ENCODE measurements at places on chromosomes 7 and 10.

DNA sequence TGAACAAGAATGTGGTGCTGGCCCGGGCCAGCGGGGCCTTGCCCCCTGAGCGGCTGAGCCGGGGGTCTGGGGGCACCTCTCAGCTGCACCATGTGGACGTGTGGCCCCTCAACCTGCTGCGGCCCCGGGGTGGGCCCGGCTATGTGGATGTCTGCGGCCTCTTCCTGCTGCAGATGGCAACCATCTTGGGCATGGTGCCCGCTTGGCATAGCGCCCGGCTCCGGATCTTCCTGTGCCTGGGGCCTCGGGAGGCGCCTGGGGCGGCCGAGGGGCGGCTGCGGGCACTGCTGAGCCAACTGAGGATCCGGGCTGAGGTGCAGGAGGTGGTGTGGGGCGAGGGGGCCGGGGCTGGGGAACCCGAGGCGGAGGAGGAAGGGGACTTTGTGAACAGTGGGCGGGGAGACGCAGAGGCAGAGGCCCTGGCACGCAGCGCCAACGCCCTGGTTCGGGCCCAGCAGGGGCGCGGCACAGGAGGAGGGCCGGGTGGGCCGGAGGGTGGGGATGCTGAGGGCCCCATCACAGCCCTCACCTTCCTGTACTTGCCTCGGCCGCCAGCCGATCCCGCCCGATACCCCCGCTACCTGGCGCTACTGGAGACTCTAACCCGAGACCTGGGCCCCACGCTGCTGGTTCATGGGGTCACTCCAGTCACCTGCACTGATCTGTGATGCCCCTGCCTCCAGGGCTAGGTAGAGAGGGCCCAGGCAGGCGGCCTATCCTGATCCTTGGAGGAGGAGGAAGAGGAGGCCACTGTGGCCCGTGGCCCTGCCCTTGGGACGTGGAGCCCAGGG is 1.1 kb upstream of the TRIP6 start:
- peak; percentile 36 for DNase-seq

GRCh38 chr7:108232076-108232475 is 101.9 kb upstream of the LAMB4 start:
- DNase-seq, result no peak

DNA sequence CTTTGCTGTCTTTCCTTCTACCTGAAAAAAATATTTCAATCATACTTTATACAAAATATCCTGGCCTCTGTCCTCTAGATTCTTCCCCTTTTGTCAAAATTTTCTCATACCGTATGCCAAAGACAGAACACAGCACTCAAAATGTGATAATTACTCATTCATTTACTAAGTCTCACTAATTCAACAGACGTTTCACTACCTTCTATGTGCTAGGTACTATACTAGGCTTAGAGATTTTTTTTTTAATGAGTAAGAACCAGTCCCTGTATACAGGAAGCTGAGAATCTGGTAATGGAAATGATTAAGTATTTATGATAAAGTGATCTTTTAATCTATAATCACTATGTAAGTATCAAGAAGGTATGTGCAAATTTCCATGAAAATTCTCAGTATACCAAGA is 128.0 kb downstream of the ELAPOR2 start:
- no peak for DNase-seq

DNA sequence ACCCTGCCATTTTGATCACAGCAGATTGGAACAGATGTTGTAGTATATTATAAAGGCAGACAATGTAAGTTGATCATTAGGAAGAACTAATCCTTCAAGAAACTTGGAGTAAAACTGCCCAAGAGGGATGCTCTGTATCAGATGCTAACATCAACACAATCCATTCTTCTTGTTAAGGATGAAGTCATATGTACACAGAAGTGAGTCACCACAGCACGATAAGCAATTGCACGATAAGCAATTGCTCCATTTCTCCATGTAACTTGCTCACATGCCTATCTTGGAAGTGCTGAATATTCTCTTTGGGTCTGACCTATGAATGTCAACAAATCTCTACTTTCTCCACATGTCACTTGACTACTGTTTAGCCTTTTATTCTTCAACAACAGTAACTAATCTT is 41.5 kb upstream of the DMTF1 start:
- DNase-seq, result no peak

- no peak for DNase-seq
These were observed 618.4 kb upstream of the NRP1 start for GRCh38 chr10:33952692-33953360.

- DNase-seq, result no peak
These were observed 196.3 kb upstream of the FOXP2 start for GRCh38 chr7:114218283-114218682.

- DNase-seq, result no peak
These were observed 31.4 kb downstream of the SVIL start for GRCh38 chr10:29603223-29603896.

DNA sequence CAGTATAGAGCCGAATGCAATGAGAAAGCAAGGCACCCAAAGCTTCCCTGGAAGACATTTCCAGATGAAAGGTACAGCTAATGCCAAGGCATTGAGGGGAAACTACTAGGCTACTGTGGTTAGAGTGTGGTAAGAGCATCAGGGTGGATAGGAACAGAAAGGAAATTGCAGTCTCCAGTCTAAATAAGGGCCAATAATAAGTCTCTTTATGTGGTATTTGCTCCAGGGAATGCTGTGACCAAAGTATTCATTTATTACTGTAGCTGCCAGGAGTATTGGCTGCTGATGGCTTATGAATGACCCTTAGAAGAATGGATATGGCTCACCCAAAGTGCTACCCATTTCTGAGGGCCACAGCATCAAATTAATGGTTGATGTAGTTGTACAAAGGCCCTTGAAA is 30.1 kb upstream of the POT1 start:
- no peak for DNase-seq
